ENCODE measurements at places on chromosomes 11 and 22. TPM values are rescaled to one million over a fixed set of nuclear protein-coding genes. Genes with fewer than 3 reads are reported as not detected.

- DNase-seq, result no peak
These were observed 14.4 kb downstream of the EMID1 start for GRCh38 chr22:29219881-29220670.

Gene TRIOBP
- 59.4 TPM for polyA plus RNA-seq

Gene C2CD2L
- polyA plus RNA-seq, result 9.3 TPM

GRCh38 chr11:27557226-27557625 is 50.7 kb upstream of the LIN7C start:
- no peak for DNase-seq

- no peak for DNase-seq
These were observed 357.0 kb downstream of the LRRC4C start for GRCh38 chr11:41102471-41102870.
